ENCODE measurements at places on chromosomes 11 and 22.

- no peak for DNase-seq
These were observed 346.0 kb upstream of the NCAM1 start for GRCh38 chr11:112615238-112615637.

GRCh38 chr11:92628401-92629292, 340.8 kb upstream of the MTNR1B start:
- DNase-seq: no peak

- no peak for DNase-seq
These were observed 191.3 kb downstream of the KIF18A start for GRCh38 chr11:27916541-27917100.

GRCh38 chr11:117830674-117831351, 6.3 kb upstream of the FXYD2 start:
- no peak for DNase-seq

GRCh38 chr11:14499560-14500180, at the start of gene COPB1:
Gene COPB1, minus strand, starts transcription at chr11:14499811. Its CDS starts 883 bp downstream, at chr11:14498928.
- peak; percentile 97 for DNase-seq

GRCh38 chr22:47854251-47854650, 1091.8 kb downstream of the TBC1D22A start:
- DNase-seq: no peak

GRCh38 chr11:69666752-69667536, 8.2 kb downstream of the LTO1 start:
- DNase-seq: no peak

DNA sequence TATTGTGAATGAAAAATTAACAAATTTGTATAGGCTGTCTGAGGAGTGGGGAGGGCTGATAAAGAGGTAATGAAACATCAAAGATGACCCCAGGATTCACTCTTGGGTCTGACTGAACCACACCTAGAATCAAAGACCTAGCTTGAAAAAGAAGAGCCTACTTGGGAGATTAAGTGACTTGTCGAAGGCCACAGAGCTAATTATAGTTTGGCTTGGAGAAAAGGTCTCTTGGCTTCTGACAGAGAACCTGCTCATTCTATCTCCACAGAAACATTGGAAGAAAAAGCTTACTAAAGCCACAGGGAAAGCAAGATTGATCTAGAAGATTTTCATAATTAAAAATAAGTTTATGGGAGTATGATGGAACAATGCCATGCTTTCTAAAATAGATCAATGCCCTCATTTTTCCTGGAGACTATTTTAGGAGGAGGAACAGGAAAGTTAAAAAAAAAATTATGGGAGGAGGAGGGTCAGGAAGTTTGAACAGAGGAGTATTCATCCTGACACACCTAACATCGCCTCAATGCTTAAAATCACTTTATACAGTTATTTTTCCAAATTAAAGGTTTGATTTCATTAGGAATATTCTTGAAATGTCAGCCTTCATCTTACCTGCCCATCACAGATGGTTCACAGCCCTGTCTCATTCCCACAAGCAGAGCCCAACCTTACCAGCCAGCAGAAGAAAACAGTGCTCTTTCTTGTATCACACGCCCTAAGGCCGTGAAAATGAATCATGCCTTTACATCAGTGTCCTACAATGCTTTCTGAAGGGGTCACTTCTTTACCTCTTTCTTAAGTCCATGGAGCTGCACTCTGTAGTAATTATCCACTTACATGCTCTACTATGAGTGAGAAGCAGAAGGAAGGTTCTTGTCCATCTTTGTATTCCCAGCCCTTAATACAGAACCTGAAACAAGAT, 231.1 kb upstream of the MPPED2 start:
- no peak for DNase-seq

DNA sequence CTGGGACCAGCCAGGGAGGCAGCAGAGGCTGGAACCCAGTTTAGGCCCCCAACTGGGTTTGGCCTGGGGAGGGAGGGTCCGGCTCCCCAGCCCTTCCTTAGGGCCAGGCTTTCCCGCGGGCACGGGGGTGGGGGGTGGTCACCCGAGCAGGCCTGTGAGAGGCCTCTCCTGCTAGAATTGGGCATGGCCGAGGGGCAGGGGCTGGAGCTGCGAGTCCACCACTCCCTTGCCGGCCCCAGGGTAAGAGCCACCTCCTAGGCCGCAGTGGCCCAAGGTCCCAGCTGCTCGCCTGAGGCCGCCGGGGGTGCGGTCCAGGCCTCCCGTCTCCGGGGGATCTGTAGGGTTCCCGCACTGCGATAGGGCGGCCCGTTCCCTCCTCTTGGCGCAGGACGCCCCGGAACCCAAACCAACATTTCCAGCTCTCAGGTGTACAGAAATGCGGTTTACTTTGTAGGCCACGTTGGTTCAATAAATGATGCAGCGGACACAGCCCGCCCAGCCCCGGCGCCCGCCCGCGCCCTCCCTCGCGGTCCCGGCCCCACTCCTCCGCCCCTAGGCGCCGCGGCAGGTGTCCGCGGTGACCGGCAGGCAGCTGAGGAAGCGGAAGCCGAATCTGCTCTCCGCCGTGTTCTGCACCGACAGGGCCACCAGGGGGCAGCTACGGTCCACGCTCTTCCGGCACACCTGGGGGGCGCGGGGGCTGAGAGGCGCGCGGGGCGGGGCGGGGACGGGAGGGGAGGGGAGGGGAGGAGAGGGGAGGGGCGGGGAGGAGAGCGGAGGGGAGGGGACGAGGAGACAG, 5.9 kb downstream of the LMNTD2 start:
- DNase-seq: peak; percentile 91

DNA sequence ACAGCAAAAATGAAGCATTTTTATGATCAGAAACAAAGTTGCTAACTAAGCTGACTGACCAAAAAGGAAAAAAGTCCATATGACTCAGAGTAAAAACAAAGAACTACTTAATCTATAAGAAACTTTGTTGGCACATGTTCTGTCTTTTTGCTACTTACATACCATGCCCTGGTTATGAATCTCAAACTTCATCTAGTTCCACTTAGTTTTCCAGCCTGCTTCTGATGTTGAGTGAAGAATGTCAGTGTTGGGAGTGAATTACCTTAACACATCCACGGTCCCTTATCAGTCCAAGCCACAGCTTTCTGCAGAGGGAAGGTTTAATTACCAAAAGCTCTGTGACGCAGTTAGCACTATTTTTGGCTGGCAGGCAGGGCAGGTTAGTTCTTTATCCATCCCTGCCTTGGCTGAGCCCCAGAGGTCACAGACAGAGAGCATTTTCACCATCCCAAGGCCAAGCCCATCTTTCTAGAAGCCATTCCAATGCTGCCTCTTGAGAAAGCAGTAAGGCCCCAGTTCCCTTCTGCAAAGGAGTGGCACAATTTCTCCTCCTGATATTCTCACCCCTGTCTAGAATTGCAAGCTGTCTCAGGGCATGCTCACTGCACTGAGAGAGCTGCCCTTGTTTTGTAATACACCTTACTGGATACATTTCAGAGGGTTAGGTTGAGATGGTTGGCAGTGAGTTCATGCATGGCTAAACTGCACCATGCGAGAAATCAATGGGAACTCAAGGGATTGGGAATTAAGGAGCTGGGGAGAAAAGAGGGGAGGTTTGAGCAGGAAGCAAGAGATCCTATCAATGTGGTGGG, 67.1 kb downstream of the SLC1A2 start:
- no peak for DNase-seq

GRCh38 chr11:106828976-106829375, 189.3 kb downstream of the GUCY1A2 start:
- no peak for DNase-seq

DNA sequence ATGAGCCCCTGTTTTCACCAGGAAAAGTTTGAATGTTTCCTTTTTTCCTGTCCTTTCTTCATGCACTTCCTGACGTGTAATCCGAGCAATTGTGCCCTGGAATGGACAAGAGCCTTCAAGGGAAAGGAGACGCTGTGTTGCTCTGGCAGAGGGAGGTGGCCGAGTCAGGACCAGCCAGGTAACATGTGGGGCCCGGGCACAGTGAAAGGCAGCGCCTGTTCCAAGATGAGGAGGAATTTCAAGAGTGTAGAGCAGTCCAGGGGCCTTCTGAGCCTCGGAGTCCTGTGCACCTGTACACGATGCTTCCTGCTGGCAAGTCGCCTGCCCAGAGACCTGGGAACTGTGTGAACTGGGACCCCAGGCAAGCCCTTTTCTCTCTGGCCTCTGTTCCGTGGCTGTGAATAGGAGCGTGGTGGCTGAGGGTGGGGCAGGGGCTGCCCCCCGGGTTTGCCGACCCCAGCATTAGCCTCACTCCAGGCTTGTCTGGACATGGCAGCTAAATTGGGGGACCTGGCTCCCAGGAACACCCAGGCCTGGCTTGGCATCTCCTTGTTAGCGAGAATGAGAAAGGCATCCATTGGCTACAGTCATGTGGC, 92.0 kb downstream of the MYEOV start:
- DNase-seq: no peak

DNA sequence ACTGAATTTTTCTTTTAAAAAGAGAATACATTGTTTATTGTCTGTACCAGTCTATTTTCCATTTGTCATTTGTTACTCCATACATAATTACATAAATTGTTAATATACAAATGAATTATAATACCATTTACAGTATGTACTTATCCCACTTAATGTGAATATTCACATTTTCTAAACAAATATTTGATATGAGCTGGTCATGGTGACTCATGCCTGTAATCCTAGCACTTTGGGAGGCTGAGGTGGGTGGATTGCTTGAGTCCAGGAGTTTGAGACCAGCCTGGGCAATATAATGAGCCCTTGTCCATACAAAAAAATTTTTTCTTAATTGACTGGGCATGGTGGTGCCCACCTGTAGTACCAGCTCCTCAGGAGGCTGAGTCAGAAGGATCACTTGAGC, 6.8 kb downstream of the SC5D start:
- DNase-seq: no peak

GRCh38 chr22:23850136-23850611, 7.5 kb upstream of the SLC2A11 start:
- peak; percentile 53 for DNase-seq

DNA sequence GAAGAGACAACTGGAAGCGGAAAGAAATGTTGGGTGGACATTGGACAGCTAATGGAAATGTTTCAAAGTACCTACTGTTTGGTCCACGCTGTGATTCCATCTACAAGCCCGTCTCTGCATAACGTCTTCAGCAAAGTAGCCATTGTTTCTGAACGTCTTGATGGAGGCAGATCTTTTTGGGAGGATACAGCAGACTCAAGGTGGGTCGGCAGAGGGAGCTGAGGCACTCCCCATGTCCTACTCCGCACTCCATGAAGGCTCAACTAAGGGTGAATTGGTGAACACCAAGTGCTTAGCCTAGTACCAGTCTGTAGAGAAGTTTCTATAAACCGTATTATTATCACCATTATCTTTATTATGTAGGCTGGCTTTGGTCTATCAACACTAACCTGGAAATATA, 45.8 kb downstream of the PRR5L start:
- no peak for DNase-seq

GRCh38 chr22:24402460-24403192, 24.8 kb upstream of the ADORA2A start:
- DNase-seq: no peak

DNA sequence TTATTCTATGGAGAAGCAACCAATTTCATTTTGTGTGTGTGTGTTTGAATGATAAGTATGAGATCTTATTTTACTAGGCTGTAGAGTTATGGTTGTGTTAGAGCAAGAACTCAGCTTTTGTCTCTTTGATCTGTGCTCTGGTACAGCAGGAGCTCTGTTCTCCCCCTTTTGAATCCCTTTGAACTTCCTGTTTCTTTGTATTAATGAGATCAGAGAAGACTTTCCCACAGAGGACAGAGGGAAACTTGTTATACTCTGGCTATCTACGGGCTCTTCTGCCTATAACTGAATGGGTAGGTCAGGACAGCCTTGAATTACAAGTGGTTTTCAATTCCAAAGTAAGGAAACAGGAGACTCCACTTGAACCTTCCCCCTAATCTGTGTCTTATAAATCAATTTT, 1015.0 kb upstream of the RAG2 start:
- DNase-seq: no peak

GRCh38 chr11:116371146-116371545, 401.6 kb downstream of the BUD13 start:
- no peak for DNase-seq

DNA sequence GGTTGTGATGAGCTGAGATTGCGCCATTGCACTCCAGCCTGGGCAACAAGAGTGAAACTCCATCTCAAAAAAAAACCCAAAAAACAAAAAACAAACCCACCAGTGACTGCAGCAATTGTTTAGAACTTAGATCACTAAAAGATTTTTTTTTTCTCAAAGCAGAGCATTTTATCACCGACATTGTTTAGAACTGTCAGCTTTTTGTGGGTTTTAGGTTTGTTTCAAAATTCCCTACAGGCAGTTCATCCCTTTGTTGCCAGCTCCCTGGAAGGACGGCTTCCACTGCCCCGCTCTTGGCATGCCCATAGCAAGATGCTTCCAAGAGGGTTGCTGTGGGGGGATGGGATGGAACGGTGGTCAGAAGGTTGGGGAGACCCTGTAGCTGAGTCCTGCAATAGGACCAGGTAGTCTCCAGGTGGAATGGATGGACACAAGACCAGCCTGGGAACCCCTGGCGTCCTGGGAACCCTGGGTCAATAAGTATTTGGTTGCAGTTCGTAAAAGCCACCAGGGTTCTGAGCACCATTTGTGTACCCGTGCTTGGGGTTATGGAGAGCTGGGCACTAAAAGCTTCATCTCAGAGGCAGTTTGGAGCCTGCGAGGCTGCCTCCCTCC, 46.7 kb downstream of the TSPAN18 start:
- no peak for DNase-seq

GRCh38 chr11:60863550-60864521, 3.5 kb upstream of the ZP1 start:
- DNase-seq: no peak

DNA sequence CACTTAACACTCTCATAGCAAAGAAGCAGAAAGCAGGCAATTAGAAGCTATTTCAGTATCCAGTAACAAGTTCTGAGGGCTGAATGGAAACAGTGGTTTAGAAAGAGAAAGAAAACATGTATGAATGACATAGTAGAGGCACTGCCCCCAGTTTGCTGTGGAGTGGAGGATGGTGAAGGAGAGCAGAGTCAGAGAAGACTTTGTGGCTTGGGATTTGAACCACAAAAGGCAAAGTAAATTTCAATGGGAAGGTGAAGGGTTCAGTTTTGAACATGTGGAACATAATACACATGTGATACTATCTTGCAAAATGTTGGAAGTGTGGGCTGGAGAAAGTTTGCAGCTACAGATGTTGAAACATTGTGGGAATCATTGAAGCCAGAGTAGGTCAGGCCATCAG, 81.4 kb downstream of the SNX19 start:
- DNase-seq: no peak
